IMR-90 (cell line): ENCODE measurements at places on chromosomes 13 and 19. TPM values are rescaled to one million over a fixed set of nuclear protein-coding genes. Genes with fewer than 3 reads are reported as not detected.

DNA sequence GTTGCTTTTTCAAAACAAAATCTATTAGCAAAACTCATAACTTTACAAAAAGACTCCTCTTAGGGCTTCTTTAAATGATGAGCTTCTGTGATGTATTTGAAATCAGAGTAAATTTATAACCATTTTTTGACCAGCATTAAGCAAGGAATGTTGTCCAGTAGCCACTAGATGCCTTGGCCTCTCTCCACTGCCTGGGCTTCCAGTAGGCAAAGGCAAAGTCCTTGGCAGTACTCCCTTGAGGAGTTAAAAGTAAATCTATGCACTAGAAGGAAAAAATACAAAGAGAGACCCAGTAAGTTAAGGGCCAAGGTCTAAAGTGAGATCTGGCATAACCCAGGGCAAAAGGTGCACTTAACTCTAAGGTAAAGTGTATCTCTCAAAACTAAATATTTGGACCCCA, 9.5 kb downstream of the SERPINE3 start:
- DNase-seq, result no peak

The ZNF878 gene
- total RNA-seq, result 0.28 and 0.36 TPM in 2 replicates

GRCh38 chr19:6109947-6110346, 353 bp downstream of the RFX2 start:
- DNase-seq, result no peak

The SYNE4 gene
- not detected in 2 replicates for total RNA-seq

- no peak for DNase-seq
Measured at GRCh38 chr13:74032325-74032724, 101.9 kb downstream of the KLF12 start.

- no peak for DNase-seq
Measured at GRCh38 chr13:110238818-110239195, 68.2 kb downstream of the COL4A1 start.

The SIAH3 gene
- not detected in 2 replicates for total RNA-seq
